ENCODE measurements at places on chromosomes 6 and 20.

DNA sequence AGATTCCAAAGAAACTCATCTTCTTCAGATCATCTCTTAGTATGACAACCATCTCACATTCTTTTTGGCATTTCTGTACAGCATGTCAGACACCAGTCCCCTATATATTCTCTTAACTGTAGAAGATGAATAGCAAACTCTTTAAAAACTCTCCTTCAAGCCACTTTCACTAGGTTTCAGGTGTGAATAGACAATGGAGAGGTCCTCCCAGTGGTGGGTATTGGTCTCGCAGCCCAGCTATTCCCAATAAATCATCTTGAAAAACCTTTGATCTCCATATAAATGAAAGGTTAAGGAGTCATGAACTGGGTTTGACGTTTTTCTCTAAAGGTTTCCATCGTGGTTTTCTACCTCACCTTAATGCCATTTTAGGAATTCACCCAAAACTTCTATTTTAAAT is 180.0 kb downstream of the GJA1 start:
- DNase-seq: no peak

GRCh38 chr6:169824848-169825557 is 73.6 kb downstream of the ERMARD start:
- DNase-seq: no peak

DNA sequence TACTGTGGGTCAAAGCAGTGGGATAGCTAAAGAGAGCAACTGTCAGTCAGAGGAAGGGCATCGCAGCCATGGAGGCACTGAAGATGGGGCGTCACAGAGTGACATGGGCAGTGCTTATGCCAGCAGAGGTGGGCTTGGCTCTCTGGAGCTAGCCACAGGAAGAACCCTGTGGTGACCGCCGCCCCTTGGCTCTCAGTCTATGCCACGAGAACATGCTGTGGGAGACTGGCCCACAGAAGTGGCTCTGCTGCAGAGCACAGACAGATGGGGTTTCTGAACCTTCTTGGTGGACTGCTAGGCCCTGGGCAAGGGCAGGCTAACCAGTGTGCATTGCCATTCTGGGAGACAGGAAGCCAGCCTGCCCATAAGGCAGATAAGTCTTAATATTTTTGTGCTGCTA is 290.0 kb upstream of the SUPT3H start:
- no peak for DNase-seq

DNA sequence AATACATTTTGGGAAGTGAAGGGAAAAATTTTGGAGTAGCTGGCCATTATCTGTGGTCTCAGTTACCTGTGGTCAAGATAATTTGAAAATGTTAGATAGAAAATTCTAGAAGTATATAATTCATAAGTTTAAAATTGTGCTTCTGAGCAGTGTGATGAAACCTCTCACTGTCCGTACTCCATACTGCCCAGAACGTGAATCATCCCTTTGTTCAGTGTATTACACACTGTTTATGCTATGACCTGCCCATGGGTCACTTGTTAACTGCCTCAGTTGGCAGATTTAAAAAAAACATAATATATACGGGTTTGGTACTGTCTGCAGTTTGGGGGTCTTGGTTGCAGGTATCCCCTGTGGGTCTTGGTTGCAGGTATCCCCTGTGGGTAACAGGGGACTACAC is 4.1 kb upstream of the CALHM5 start:
- DNase-seq: no peak

DNA sequence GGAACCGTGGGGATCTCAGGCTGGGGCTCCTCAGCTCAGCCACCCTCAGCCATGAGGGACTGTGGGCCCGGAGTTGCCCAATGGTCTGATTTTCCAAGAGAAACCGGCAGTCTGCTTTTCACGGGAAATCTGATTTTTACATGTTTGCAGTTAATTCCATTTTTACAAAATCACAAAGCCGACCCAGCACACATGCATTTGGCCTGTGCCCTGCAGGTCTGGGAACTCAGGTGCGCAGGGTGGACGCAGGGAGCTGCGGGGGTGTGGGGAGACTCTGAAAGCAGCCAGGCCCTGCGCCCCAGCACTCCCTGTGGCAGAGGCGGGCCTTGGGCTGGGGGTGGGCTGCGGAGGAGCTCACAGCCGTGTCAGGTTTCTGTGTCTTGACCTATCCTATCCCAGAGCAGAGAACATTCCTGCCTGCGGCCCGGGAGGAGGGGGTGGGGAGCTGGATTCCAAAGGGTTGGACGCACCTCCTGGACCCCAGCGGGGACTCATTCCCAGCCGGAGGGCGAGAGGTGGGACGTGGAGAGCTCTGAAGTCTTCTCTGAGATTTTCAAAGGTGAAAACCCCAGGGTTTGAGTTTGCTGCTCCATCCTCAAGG is 60.6 kb downstream of the ADNP start:
- peak; percentile 72 for DNase-seq

DNA sequence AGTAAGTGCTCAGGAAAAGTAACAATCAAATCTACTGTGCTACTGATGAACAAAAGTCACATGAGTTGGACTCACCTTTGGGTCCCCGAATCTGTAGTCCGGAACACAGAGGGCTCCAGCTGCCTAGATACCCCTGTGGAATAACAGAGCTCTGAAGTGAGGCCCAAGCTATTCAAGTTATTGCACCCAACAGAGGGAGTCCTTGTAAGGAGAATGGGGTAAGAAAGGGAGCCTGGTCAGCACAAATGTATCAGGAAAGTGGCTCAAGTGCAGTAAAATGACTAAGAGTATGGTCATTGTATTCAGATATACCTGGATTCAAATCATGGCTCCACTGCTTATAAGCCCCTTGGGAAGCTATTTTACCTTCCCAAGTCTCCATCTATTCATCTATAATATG is 20.9 kb downstream of the EDN1 start:
- DNase-seq: no peak

DNA sequence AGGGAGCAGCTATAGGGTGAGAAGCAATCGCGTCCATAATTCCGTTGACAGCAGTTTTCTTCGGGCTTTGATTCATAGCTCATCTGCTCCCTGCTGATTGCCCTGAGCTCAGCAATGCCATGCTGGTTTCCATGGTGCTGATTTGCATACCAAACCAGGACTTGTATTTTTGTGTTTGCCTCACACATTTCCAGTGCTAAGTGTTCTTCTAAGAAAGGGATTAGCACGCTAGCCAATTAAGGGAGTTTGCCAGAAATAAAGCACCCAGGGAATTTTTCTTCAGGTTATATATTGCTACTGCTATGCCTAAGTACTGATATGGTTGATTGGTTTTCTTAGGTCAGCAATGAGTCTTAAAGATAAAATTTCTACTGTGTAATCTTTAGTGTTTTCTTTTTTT is 177.6 kb downstream of the PLCB1 start:
- no peak for DNase-seq

DNA sequence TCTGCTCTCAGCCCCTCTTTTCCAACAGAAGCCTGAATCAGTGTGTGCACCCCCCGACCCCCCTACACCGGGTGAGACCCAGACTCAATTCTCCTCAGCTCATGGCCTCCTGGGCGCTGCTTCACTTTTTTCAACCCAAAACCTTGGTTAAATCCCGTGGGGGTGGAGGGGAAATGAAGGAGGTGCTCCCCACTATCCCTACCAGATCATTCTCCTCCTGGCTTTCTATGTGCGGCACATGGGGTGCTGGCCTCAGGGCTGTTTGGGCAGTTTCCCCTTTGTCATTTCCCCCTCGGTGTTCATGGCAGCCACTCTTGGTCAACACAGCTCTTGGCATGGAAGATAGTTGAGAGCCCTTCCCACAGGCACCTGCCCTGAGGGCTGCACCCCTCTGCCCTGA is 4.6 kb downstream of the CST4 start:
- DNase-seq: no peak

DNA sequence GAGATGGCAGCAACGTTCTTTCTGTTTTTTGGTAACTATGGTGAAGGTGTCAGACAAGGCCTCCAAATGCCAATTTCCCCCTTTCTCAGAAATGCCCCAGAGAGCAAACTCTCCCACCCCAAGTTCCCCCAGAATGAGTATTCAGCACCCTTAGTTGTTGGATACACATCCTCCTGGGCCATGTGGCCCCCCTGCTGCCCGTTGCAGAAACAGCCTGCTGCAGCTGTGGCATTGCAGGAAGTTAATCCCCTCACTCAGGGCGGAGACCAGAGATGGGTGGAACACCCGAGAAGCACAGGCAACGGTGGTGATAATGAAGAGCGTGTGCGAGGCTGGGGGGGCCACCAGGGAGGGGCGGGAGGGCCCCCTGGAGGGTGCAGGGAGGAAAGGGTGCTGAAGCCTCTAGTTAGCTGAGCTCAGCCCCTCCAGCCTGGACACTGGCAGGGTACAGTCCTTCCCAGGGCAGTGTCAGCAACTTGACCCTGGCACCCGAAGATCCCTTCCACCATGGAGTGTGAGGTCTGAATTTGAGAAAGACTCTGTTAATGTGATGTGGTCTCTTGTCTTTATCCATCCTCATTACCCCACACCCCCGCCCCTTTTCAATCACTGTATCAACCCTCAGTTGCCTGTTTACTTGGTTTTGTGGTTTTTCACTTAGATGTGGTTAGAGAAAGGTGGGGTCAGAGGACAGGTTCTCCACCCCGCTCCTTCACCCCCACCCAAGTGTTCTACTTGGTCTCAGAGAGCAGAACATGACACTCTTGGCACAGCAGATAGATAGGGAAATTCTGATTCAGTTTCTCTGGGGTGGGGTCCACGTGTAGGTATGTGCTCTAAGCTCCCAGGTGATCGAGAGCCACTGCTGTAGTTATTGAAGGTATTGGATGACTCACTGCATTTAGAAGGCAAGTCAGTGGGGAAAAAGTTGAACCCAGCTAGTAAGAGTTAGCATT is 208.8 kb upstream of the SUPT3H start:
- DNase-seq: no peak

GRCh38 chr6:121235386-121235785 is 98.9 kb downstream of the TBC1D32 start:
- no peak for DNase-seq

- DNase-seq: no peak
These were observed 85.5 kb upstream of the C20orf144 start for GRCh38 chr20:33576432-33577125.

- DNase-seq: no peak
These were observed 41.2 kb downstream of the BCAS1 start for GRCh38 chr20:54029176-54029575.

GRCh38 chr6:88008411-88008810 is 39.2 kb upstream of the SPACA1 start:
- DNase-seq: no peak

DNA sequence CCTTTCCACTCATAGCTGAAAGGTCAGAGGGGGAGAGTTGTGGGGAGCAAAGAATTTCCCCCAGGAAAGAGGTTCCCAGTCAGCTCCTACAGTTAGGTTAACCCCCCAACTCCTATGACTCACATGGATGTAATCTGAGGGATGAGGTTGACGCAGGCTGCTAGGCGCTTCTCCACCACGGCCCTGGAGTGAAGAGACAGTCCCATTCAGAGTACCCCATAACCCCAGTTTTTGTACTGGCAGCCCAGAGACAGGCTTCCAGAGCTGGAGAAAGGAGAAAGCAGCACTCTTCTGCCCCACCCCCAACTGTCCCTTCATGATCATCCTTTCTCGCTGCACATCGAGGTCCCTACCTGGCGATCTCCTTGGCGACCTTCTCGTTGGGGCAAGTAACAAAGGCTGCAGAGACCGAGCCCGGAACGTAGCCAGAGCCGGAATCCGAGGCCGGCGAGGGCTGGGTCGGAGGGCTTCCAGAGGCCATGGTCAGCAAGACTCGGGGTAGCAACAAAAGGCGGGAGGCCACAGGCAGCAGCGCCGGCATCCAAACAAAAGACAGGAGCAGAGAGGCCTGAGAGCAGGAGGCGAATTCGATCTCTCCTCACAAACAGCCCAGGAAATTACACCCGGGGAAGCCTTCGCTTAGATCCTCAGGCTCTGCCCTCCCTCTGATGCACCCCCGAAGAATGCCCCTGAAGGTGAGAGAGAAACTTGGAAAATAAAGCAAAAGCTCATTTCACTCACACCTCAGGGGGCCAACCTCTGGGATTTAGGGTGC is 592 bp downstream of the CUTA start:
- no peak for DNase-seq

- no peak for DNase-seq
These were observed 60.0 kb upstream of the TNFAIP3 start for GRCh38 chr6:137806914-137807682.

GRCh38 chr6:2000962-2001361 is 244.4 kb downstream of the GMDS start:
- no peak for DNase-seq

- no peak for DNase-seq
These were observed 118.7 kb upstream of the GJE1 start for GRCh38 chr6:142013875-142014495.

- no peak for DNase-seq
These were observed 336.9 kb downstream of the KHDRBS2 start for GRCh38 chr6:61949161-61949560.

GRCh38 chr20:1308067-1308701 is 20.8 kb downstream of the SDCBP2 start:
- no peak for DNase-seq

DNA sequence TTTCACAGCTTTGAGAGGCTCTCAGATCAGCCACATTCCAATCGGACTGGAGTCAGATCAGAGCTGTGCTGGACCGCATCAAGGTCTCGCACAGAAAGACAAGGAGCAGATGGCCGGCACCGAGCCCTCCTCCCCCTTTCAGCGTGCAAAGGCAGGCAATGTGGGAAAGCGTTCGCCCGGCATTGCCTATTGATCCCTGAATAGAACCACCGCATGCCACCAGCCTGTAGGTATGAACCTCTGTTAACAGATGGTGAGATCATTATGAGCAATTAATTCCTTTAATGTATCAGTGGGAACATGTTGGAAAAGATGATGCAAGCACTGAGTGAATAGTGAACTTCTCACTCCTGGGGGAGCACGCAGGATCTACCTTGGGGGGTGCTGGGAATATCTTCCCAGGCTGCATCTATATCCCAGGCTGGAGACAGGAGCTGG is 117.5 kb upstream of the ID4 start:
- DNase-seq: no peak

DNA sequence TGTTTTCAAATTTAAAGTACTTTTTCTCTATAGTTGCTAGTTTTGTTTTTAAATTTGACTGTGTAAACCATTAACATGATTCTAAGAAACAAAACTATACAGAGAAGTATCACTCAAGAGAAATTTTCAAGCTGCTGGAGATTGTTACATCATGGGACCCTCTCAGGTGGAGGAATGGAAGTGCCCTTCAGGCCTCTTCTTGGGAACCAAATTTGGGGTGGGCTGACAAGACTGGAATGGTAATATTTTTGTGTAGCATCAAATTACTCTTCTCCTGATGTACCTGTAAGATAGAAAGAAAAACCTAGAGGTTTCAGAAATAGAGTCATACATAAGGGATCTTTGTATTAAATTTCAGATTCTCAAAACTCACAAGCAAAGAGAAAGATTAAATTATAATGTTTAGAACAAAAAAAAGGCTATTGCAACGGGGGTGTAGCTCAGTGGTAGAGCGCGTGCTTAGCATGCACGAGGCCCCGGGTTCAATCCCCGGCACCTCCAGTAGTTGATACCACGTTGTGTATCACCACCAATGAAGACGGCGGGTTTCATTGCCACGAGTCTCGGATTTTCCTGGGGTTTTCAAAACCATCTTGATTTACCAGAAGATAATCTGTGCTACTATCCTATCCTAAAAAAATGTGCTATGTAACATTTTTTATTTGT is 193.7 kb downstream of the GPX5 start:
- no peak for DNase-seq
